ENCODE measurements at places on chromosomes 1 and 21.

DNA sequence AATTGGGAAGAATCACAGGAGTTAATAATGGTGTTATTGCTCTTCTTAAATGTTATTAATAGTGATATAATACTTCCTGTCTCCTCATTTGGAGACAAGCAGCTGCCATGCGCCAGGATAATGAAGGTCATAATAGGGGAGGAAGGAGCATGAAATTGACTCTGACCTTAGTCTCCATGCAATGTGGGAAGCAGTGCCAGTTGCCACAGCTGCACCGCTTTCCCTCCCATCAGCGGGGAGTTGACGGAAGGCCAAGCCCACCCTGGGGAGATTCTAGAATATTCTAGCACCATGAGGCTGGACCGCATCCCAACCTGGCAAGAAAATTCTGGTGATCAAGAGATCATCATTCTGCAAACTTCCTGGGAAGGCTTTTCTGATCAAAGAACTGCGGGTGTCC lies 11.0 kb upstream of the OLIG1 start:
- DNase-seq: peak; percentile 19

DNA sequence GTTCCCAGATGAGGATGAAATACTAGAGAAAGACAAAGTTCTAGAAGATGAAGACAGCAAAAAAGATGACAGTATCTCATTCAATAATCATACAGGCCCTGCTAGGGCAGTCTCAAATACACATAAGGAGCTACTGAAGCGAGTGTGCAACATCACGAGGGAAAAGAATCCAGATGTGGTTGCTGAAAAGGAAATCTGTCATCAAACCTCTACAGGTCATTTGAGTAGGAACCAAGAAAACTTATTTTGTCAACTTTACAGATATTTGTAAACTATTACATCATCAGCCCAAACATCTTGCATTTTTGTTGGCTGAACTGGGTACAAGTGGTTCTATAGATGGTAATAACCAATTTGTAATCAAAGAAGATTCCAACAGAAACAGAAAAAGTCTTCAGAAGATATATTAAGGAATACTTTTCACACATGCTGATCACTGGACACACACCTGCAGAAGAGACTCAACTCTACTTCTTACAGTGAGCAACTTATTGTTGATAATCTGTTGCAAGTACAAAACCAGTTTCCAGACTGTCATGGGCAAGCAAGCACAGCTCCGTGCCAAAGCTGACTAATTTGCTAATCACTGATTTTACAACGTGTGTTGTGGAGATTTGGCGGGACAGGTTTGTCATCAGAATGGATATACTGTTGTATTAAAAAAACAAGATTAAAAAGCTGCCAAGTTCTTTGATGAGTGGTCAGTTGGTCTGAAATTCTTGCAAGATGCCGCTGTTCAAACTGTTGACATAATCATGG lies 42.1 kb downstream of the TRIM33 start:
- no peak for DNase-seq

GRCh38 chr1:161727256-161727924 lies 6.0 kb downstream of the FCRLB start:
- peak; percentile 70 for DNase-seq

DNA sequence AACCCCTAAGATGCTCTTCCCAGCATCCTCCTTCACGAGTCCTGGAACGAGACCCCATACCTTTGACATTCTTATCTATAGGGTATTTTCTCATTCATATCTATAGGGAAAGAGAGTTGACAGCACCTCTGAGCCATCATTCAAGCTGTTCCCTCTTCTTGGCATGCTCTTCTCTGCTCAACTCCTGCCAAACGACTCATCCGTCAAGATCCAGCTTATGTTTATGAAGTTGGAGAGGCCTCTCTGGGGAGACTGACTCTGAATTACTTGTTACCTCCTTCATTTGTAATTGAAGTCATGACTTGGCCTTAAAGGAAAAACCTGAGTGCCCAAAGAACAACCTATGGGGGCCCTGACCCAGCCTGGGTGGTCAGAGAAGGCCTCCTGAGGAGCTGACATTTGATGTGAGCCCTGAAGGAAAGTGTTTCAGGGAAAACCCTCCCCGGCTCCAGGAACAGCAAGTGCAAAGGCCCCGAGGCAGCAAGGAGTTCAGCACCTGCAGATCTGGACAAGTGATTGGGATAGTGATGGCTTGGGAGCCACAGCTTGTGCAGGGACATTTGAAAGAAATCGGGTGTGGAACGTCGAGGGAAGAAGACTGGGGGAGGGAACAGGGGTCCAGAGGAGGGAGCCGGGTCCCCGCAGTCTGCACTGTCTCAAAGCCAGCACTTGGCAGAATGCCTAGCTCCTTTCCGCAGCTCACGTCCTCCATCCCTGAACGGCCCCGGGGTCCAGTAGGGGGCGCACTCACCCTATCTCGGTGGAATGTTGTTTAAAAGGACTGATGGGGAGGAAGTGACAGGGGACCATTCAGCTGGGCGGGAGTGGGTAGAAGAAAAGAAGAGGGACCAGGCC lies 14.0 kb upstream of the CDA start:
- DNase-seq: peak; percentile 90

DNA sequence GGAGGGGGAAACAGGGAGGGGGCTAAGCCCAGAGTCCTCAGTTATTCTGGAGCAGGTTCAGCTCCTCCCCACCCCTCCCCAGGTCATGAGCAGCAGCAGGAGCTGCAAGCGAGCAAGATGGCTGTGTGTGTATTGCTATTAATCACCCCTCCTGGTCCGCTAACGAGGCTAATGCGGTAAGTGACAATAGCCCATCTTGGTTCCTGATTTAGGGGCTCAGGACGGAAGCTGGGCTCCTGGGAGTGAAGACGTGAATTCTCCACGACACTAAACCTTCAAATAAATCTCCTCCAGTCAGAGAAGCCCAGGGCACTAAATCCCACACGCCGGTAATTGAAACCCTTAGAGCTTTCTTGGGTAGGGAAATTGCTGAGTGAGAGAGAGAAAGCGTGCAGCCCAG lies 76.1 kb downstream of the TMEM53 start:
- no peak for DNase-seq

GRCh38 chr1:165383067-165383466 lies 26.6 kb upstream of the LMX1A start:
- no peak for DNase-seq

GRCh38 chr1:67672260-67672803 lies 12.7 kb upstream of the GADD45A start:
- DNase-seq: no peak

DNA sequence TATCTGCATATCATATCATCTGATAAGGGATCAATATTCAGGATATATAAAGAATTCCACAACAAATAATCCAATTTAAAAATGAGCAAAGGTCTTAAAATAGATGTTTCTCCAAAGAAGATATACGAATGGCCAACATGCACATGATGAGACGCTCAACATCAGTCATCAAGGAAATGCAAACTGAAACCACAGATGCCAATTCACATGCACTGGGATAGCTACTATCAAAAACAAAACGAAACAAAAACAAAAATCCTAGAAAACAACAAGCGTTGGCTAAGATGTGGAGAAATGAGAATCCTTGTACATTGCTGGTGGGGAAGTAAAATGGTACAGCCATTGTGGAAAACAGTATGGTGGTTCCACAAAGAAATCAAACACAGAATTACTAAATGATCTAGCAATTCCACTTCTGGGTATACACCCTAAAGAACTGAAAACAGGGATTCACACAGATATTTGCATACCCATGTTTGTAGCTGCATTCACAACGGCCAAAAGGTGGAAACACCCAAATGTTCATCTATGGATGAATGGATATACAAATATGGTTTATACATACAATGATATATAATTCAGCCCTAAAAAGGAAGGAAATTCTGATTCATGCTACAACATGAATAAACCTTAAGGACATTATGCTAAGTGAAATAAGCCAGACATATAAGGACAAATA lies 79.4 kb downstream of the PCSK9 start:
- peak; percentile 44 for DNase-seq

All from suppressor macrophage treated with lipopolysaccharide for 1 hour (primary cell).